Stimulated activated CD4-positive, alpha-beta T cell treated with anti-CD3 and anti-CD28 coated beads, Interleukin-12 subunit alpha, Interleukin-12 subunit beta, amount 100 ng/mL, for 48 hours (primary cell): ENCODE measurements at places on chromosomes 12 and 14.

DNA sequence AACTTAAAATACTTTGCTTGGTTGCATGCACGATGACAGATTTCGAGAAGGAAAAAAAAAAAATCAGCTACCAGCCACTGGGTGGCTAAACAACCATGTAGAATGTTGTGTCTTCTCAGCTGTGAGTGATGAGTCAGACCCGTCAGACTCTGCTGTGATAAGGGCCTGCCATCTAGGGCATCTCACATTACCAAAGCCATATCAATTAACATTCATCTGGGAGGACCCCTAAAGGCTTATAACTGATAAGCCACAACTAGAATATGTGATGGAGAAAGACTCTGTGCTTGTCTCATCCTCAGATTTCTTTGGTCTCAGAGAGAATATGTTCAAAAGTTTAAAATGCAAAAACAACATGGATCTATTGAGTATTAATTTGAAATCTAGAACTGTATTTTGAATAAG is 111.5 kb downstream of the PAX9 start:
- no peak for DNase-seq

- no peak for DNase-seq
Observed at GRCh38 chr12:8951744-8952143, 2.3 kb upstream of the M6PR start.

DNA sequence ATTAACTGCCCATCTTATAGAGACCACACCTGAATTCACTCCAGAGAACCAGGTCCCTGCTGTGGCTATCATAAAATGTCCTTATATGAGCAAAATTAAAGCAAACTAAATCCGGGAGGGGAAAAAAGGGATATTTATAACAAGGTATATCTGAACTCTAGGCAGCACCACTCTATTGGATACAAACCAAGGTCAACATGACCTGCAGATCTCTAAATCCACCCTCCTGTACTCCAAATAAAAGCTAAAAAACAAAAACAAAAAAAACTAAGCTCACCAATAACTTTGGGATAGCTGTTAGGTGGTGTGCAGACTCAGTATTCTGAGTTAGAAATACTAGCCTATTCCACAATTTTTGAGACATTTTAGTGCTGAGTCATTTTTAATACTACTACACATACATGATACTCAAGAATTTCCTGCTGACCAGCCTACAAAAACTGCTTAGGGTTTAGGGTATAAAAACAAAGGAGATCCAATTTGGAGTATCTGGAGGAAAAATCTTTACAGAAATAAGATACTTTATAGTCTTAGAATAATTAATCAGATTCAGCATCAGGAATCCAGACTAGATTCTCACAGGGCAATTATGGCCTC is 46.6 kb upstream of the LTBP2 start:
- DNase-seq, result no peak

GRCh38 chr12:96482086-96482485 is 7.3 kb upstream of the CFAP54 start:
- no peak for DNase-seq

GRCh38 chr12:40444174-40444573 is 219.4 kb downstream of the LRRK2 start:
- no peak for DNase-seq

DNA sequence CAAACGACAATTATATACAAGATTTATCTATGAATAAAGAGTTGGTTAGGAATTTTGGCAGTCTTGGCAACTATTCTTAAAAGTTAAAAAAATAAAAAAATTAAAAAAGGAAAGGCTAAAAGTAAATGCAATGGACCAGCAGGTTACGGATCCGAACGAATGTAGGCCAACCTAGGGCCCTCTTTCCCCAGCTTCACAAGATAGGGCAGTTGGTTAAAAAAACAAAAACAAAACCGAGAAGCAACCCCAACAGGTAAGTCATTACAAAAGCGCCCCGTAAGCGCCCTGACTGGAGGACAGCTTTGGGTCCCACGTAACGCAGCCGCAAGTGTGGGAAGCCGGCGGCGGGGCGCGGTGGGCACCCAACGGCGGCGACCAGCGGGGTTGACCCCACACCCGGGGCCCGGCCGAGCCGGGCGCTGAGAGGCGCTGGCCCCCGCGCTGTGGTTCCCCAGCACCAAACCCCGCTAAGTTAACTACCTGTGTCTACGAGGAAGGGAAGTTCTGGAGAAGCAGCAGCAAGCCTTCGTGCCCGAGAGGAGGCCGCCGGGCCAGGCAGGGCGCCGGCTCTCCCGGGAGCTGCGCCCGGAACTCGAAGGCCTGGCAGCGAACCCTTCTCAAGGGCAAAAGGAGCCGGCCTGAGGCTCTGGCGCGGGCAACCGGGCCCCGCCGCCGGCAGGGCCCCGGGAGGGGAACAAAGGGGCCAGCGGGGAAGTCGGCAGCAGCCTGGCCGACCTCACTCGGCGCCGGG is 882 bp downstream of the HECTD1 start:
- peak; percentile 28 for DNase-seq

GRCh38 chr14:103684471-103684870 is 30.8 kb downstream of the XRCC3 start:
- no peak for DNase-seq

DNA sequence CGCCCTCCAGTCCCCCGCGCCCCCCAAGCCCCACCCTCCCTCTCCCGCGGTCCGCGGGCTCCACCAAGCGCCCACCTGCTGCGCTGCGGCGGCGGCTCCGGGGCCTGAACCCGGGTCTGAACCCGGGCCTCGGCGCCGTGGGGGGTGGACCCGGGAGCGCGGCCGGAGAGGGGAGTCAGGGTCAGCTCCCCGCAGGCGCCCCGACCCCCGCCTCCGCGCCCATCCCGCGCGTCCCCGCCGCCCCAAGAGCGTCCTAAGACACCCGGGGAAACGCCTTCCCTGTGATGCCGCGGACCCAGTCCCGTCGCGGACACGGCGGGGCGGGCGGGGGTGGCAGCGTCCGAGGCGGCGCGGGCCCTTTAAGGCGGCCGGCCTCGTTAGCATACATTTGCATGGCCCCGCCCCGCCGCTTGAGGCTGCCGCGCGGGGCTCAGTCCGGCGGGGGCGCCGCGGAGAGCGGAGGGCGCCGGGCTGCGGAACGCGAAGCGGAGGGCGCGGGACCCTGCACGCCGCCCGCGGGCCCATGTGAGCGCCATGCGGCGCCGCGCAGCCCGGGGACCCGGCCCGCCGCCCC is at the start of gene MMP17:
Gene MMP17 (plus strand): TSS at position 433 of the 574 bp plus-strand sequence. CDS start 102 bp downstream, at position 535.
- no peak for DNase-seq

- DNase-seq, result no peak
Observed at GRCh38 chr12:124153392-124153791, 141.5 kb upstream of the RFLNA start.

DNA sequence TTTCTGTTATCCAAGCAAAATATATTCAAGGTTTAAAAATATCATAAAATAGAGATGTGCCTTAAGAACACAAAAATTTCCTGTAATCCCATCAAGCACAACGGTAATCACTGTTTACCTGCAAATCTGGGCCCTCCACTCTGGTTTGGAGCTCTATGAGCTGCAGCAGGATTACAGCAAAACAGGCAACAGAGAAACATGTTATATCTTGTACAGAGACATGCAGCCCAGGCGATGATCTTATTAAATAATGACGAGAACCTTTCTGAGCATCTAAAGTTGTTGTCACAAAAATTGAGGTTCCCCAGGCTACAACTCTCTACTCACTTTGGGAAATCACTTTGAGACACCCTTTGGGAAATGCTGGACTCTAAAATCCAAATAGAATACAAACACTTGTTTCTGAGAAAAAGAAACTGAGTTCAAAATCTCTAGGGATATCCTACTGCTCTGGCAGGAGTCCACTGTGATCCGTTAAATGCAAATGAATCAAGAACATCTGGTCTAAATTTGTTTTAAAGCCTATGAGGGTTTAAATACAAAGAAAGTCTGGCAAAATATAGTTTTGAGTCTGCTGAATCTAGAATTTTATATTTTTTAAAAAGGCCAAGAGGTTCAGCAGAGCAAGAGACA is 36.3 kb downstream of the STON2 start:
- no peak for DNase-seq
